ENCODE measurements at places on chromosomes 2 and 18. TPM values are rescaled to one million over a fixed set of nuclear protein-coding genes. Genes with fewer than 3 reads are reported as not detected.

The BOD1L2 gene
- total RNA-seq: not detected

The AGFG1 gene
- total RNA-seq: 101 TPM

The PLEK gene
- total RNA-seq: 5.1 TPM

The STPG4 gene
- 0.47 TPM for total RNA-seq

GRCh38 chr2:85744055-85744454 is 9.7 kb upstream of the ATOH8 start:
- H3K27ac ChIP-seq: no peak overlapping the region
- H3K4me1 ChIP-seq: peaks cover 10% of the 10 kb centered on the region
- no peak overlapping the region for H3K4me3 ChIP-seq
- H3K27me3 ChIP-seq: no peaks in the 10 kb centered on the region
- H3K36me3 ChIP-seq: no peaks in the 10 kb centered on the region

GRCh38 chr18:23595591-23595990 is 9.3 kb upstream of the NPC1 start:
- no peaks in the 10 kb centered on the region for H3K27me3 ChIP-seq
- no peak overlapping the region for H3K27ac ChIP-seq
- H3K4me3 ChIP-seq: no peak overlapping the region
- no peaks in the 10 kb centered on the region for H3K36me3 ChIP-seq
- DNase-seq: no peak

GRCh38 chr2:70984228-70984575 is 5.8 kb downstream of the ANKRD53 start:
- DNase-seq: no peak
- H3K4me1 ChIP-seq: no peaks in the 10 kb centered on the region
- no peak overlapping the region for H3K4me3 ChIP-seq

GRCh38 chr18:48959921-48960920 is 9.5 kb upstream of the SMAD7 start:
- no peaks in the 10 kb centered on the region for H3K36me3 ChIP-seq
- no peak for DNase-seq
- no peaks in the 10 kb centered on the region for H3K4me1 ChIP-seq
- H3K4me3 ChIP-seq: no peak overlapping the region
- no peak overlapping the region for H3K27ac ChIP-seq
- no peaks in the 10 kb centered on the region for H3K27me3 ChIP-seq

- H3K36me3 ChIP-seq: no peaks in the 10 kb centered on the region
- no peak overlapping the region for H3K27ac ChIP-seq
- H3K4me3 ChIP-seq: no peak overlapping the region
- H3K4me1 ChIP-seq: no peaks in the 10 kb centered on the region
- no peak for DNase-seq
These were observed 32.5 kb upstream of the SGPP2 start for GRCh38 chr2:222391743-222392285.

DNA sequence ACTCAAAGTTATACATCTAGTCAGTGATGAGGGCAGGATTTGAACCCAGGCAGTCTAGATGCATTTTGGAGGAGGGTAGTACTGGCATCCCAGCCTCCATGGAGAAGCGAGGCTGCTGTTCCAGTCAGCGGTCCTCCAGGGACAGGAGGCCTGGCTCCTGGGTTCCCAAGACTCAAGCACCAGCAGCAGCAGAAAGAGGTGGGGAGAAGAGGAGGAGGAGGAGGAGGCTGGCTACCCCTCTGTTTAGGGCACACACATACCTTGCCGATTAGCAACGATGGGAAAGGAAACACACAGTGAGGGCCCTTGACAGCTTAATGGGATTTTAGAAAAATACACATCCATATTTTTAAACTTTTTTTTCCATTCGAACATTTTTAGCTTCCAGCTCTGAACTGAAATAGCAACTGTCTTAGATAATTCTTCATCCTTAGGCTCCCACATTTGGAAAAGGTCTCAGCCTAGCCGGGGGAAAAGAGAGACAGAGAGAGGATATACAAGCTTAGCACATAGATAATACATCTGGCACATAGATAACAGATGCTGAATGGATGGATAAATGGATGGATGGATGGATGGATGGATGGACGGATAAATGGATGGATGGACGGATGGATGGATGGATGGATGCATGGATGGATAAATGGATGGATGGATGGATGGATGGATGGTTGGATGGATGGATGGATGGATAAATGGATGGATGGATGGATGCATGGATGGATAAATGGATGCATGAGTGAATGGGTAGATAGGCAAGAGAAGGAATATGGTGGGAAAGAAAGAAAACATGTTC is 87.9 kb downstream of the LBH start:
- H3K4me1 ChIP-seq: no peaks in the 10 kb centered on the region
- no peaks in the 10 kb centered on the region for H3K36me3 ChIP-seq
- no peak for DNase-seq
- no peak overlapping the region for H3K4me3 ChIP-seq

GRCh38 chr2:209523867-209524266 is 100.0 kb downstream of the MAP2 start:
- DNase-seq: no peak
- no peak overlapping the region for H3K4me3 ChIP-seq
- no peak overlapping the region for H3K27ac ChIP-seq
- no peaks in the 10 kb centered on the region for H3K4me1 ChIP-seq
- no peaks in the 10 kb centered on the region for H3K36me3 ChIP-seq

- H3K27ac ChIP-seq: no peak overlapping the region
- no peaks in the 10 kb centered on the region for H3K4me1 ChIP-seq
- H3K27me3 ChIP-seq: no peaks in the 10 kb centered on the region
These were observed 932.2 kb downstream of the TDRD15 start for GRCh38 chr2:22055784-22056620.

- DNase-seq: no peak
- no peaks in the 10 kb centered on the region for H3K27me3 ChIP-seq
- H3K4me1 ChIP-seq: peaks cover 4% of the 10 kb centered on the region
These were observed 51.7 kb upstream of the TFCP2L1 start for GRCh38 chr2:121336528-121337294.

GRCh38 chr2:207130958-207131521 is 34.7 kb downstream of the KLF7 start:
- no peaks in the 10 kb centered on the region for H3K36me3 ChIP-seq
- peaks cover 4% of the 10 kb centered on the region for H3K4me1 ChIP-seq
- no peaks in the 10 kb centered on the region for H3K27me3 ChIP-seq
- H3K27ac ChIP-seq: no peak overlapping the region
- no peak overlapping the region for H3K4me3 ChIP-seq

DNA sequence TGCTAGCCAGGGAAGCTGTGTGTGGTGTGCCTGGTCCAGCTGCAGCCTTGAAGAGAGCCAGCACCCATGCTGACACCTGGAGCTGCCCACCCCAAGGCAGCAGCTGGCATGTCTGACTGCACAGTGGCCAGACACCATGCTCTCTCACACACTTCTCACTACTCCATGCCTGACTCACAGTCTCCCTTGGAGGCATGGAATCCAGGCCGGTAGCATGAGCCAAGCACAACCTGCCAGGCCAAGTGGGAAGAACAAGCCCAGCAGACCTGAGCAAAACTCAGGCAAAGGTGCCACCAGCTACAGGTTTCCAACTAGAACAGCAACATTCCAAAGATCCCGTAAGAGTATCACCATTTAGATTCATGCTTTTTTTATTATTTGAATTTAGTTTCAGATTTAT is 625.3 kb upstream of the LRRTM4 start:
- no peak overlapping the region for H3K27ac ChIP-seq
- DNase-seq: no peak
- no peaks in the 10 kb centered on the region for H3K4me1 ChIP-seq
- no peaks in the 10 kb centered on the region for H3K27me3 ChIP-seq
- H3K36me3 ChIP-seq: no peaks in the 10 kb centered on the region
- no peak overlapping the region for H3K4me3 ChIP-seq

DNA sequence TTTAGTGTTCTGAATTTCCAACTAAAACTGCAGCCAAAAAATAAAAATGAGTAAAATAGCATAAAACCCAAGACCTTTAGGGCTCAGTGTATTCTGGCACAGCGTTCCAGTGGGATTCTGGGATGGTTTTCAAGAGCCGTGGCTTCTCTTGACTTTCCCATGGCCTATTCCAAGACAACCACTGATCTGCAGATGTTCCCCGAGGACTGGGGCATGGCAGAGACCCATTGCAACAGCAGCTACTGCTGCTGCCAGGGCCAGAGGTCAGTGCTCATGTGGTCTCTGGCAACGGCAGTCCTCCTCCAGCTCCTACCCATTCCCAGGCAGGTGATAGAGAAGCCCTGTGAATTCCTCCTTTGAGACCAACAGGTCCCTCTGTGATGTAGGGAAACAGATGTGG is 26.8 kb downstream of the TNP1 start:
- H3K4me1 ChIP-seq: no peaks in the 10 kb centered on the region
- no peaks in the 10 kb centered on the region for H3K36me3 ChIP-seq
